ENCODE measurements at places on chromosomes 2 and 18. TPM values are rescaled to one million over a fixed set of nuclear protein-coding genes. Genes with fewer than 3 reads are reported as not detected.

- DNase-seq, result no peak
Measured at GRCh38 chr2:79702905-79703304, 190.1 kb downstream of the CTNNA2 start.

DNA sequence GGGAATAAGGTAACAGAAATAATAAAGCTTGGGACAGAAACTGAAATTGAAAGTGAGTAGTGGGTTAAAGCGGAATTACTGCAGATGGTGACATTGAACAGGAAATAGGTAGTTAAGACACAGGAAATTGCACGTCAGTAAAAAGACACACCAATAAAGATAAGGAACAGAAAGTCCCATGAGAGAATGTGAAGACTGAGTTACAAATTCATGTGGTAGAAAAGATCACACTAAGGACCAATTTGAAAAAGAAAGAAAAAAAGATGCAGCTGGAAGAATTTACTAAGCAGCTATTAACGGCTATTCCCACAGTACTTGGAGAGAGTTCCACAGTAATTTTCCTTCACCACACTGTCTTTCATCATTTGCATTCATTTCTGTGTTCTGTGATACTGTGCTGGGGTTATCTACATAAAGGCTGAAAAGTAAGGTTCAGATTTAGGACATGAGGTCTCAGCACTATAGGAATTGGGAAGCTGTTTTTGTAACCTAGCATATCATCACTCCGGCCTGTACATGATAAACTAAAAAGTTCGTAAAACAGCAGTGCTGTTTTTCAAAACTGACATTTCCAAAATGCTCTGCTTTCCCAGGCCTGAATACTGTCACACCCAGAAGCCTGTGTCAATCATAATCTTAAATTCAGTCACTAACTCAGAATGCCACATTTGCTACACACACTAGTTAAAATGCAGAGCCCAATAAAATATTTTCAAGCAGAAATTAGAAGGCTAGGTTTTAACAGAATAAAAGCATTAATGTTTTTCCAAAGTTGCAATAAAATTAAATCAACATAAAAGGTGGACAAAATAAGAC lies 42.9 kb downstream of the SRBD1 start:
- no peak for DNase-seq

DNA sequence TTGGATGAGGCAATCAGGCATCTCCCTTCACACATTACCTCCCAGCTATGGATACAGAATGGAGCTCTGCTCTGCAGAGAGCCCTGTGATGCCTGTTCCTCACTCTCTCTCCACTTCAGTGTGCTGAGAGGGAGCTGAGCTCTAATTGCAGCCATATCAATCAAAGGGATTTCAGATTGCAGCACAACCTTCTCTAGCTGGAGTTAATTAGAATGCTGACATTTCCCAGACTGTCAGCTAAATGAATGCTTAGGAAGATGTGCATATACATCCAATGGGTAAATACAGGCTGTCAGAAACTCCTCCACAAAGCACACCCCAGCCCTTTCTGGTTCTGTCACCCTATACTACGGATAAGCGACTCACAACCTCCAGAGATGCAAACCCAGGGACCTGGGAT lies 402.6 kb downstream of the EIPR1 start:
- DNase-seq, result no peak

GRCh38 chr18:48412339-48412929 lies 3.3 kb upstream of the ZBTB7C start:
- DNase-seq, result peak; percentile 31

GRCh38 chr2:84886791-84887190 lies 5.9 kb upstream of the TRABD2A start:
- no peak for DNase-seq

GRCh38 chr2:25664183-25664964 lies 9.0 kb downstream of the DTNB start:
- peak; percentile 83 for DNase-seq

GRCh38 chr2:226829721-226830631 lies 5.9 kb upstream of the RHBDD1 start:
- no peak for DNase-seq

- no peak for DNase-seq
Measured at GRCh38 chr2:37582481-37583220, 88.8 kb downstream of the CDC42EP3 start.

GRCh38 chr2:234691214-234691575 lies 194.3 kb upstream of the ARL4C start:
- DNase-seq, result no peak

DNA sequence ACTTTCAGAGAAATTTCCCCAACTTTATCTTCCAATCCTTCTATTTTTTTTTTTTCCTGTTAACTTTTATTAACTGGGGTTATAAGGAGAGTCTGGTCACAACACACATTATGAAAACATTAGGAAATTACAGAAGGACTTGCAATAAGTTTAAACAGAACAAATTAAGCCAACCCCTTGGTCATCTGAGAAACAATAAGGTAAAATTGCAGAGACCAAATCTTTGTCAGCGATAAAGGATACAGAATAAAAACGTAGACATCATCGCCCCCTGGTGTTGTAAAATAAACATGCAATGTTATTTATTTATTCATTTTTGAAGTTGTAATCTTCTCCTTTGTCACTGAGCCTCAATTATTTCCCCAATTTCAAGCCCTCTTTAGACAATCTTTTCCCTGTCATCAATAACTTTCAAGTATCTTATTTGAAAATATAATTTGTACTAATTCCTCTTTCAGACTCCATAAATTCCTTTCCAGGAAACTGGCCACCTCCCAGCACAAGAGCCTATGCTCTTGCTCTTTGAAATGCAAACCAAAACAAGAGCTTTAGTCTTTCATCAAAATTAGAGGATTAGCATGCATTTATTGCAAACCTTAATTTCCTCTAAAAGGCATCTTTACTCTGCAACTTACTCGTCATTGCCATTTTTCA lies 19.5 kb downstream of the G6PC2 start:
- DNase-seq, result peak; percentile 45

DNA sequence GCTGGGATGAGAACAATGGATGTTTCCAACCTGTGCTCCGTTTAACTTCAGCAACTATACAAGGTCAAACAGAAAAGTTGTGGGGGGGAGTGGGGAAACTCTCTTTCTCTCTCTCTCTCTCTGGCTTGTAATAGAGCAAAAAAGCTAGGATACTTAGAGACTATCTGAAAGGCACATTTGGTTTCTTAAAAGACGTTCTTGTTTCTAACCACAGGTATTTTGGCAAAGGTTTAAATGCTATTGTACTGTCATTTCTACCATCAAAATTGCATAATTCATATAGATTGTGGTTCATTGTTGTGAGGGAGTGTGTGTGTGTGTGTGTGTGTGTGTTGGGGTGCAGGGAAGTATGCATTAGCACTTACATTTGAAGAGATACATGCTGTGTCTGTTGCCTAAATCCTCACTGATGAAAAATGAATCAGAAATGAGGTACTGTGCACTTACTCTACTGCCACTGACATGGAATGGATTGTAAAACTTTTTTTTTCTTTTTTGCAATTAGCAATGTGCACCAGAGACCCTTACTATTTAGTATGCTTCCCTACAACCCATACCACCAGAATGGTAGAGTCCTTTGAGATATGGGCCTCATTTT lies 841.0 kb upstream of the PIK3C3 start:
- DNase-seq, result no peak

GRCh38 chr2:15311201-15311907 lies 249.8 kb downstream of the NBAS start:
- no peak for DNase-seq

DNA sequence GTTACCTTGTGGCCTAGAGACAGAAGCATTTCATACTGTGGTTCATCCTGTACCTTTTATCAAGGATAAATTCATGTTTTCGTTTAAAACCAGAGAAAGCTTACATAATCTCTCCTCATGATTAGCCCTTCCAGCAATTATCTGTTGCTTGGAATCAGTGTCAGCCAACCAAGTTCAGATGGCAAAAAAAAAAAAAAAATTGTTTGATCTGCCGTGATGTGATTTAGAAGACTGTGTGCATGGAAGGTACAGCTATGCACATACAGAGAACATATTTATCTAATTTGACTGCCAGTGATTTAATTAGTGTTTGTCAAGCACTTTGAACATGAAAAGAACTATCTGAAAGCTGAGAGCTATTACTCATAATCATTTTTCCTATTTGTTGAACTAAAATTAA lies 180.9 kb downstream of the ZEB2 start:
- no peak for DNase-seq

Gene KIAA2012
- total RNA-seq, result 0.37 TPM

Gene MTCL1
- total RNA-seq, result 28.3 TPM

Gene CHRNA1
- not detected for total RNA-seq

Gene ERBB4
- not detected for total RNA-seq

All from Caco-2 (cell line).